Calu3 (cell line): ENCODE measurements at places on chromosomes 6 and 20. TPM values are rescaled to one million over a fixed set of nuclear protein-coding genes. Genes with fewer than 3 reads are reported as not detected.
A peak's percentile ranks its signal among the peaks of the same experiment; 100 is the strongest.

GRCh38 chr6:5108536-5109150 lies 23.5 kb downstream of the PPP1R3G start:
- no peak for DNase-seq

GRCh38 chr6:97842521-97842920 lies 559.5 kb upstream of the MMS22L start:
- DNase-seq = no peak

DNA sequence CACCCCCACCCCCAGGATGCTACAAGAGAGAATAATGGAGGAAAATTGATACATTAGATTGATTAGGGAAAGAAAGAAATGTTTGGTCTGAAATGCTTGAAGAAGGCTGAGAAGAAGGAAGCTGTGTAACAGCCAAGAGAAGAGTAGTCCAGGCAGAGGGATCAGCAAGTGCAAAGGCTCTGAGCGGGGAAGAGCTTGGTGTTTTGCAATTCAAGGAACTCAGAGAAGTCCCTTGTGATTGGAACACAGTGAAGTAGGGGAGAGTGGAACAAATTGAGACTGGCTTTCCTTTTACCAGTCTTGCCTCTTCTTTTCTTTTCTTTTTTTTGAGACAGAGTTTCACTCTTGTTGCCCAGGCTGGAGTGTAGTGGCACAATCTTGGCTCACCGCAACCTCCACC lies 76.6 kb upstream of the CHD6 start:
- no peak for DNase-seq

CDSN gene
- total RNA-seq = 0.35 and 0.42 TPM in 2 replicates

- DNase-seq = no peak
Measured at GRCh38 chr6:83847179-83847578, 6.0 kb upstream of the RIPPLY2 start.

GRCh38 chr6:19454001-19454720 lies 383.0 kb upstream of the ID4 start:
- DNase-seq = no peak

- peak; percentile 29 for DNase-seq
Measured at GRCh38 chr6:79600812-79601609, 30.1 kb upstream of the SH3BGRL2 start.

DNA sequence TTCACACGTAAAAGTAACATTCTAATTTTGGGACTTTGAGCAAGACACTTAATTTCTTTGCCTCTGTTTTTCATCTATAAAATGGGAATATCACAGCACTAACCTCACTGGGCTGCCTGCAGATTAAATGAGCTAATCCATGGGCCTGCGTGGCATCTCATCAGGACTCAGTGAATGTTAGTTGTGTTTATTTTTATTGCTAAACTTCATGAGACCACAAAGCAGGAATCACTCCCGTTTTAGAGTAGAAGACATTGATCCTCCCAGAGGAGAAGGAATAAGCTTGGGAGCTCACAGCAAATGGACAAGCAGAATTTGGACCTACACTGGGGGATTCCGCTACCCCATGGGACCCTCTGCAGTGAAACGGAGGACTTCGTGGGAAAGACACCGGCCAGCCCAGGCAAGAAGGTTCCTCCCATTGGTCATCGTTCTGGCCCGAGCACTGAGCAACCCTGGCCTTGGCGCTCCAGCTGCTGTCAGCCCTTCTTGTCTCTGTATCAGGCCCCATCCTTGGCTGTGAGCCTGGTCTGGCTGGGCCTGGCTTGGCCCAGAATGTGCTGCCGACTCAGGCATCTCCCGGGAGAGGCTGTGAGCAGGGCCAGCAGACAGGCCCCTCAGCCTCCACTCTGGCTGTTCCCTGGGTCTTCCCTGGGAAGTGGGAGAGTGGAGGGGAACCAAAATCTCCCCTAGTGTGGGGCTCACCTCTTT lies 79.8 kb downstream of the NFATC2 start:
- DNase-seq = no peak

GRCh38 chr6:87407561-87407900 lies 241 bp upstream of the CFAP206 start:
- DNase-seq = peak; percentile 44

ARHGAP18 gene
- total RNA-seq = 64.5 and 65.6 TPM in 2 replicates

GRCh38 chr20:15065794-15066193 lies 728.4 kb upstream of the FLRT3 start:
- no peak for DNase-seq

GRCh38 chr20:33709398-33709797 lies 10.7 kb downstream of the PXMP4 start:
- DNase-seq = no peak

DNA sequence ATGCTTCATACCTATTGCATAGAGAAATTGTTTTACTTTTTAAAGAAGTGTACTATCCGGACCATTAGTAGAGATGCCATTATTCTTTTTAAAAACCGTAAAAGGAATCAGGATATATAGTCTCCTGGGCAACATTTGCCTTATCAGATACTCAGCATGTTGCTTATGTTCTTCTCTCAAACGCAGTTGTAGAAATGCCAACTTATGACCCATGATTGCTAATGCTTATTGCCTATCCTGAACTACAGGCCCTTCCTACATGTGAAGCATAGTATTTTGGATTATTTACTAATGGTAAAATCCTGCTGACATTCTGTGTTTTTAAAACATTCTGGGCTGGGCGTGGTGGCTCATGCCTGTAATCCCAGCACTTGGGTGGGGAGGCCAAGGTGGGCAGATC lies 99.5 kb downstream of the FOXO3 start:
- no peak for DNase-seq

DNA sequence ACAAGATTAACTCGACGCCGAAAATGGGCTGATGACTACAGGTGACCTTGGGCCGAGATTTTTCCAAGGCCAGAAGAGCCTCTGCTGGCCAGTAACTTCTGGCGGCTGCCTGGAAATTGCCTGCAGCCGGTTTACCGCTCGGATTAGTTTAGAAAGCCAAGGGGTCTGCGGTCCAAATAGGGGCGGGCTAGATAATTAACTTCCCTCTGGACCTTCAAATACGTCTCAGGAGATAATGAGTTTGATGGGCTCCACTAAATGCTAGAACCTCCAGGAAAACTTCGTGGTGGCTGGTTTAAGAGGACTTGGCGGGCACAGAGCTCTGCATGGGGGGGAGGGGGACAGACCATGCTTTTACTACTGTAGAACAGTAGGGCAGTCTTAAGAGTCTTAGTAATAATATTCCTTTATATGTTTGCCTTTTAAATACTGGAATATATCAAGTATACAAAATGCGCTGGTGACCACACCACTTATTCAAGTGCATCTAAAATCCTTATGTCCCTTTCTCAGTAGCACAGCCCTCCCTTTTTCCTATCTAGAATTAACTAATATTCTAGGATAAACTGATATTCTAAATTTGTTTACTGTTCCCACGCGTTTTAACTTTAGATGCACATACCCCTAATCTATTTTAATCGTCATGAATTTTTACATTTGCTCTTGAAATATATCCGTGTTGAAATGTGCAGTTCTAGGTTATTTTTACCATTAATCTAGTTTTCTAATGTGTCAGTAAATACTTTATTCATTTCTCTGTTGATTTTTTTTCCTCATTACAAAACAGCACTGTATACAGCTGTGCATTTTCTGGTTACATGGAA lies 107.5 kb upstream of the PRSS16 start:
- peak; percentile 53 for DNase-seq

DNA sequence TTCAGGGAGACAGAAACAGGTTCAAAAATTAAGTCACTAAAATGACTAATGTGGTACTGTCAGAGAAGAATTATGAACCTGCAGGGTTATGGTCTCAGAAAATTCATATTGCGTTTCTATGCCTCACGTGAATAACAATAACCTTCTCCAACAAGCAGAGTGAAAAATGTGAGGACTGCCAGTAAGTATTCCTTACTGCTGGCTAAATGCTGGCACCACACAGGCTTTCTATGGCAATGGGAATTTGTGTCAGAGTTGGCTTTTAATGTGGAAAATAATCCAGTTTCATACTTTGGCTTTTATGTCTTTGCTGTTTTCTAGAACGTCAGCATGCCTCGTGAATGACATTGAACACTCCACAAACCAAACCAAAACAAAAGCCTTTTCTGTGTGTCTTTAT lies 656.0 kb downstream of the KIF16B start:
- no peak for DNase-seq

RFX6 gene
- not detected in 2 replicates for total RNA-seq

GRCh38 chr6:30135757-30136156 lies at the start of gene TRIM40:
Gene TRIM40 (plus strand): TSS chr6:30136140. CDS start chr6:30137037, 897 bp downstream.
- peak; percentile 53 for DNase-seq

DNA sequence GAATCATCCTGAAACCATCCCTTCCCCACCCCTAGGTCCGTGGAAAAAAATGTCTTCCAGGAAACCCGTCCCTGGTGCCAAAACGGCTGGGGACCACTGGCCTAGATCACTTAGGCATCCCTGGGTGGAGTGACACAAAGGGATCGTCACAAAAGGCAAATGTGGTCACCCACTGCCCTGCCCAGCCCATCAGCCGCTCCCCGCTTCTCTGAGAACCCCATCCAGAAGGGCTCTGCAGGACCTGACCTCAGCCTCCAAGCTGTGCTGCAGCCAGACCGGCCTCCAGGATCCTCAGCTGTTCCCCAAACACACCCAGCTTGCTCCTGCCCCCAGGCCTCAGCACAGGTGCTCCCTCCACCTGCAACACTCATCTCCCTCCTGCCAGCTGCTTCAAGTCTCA lies 61.6 kb downstream of the PREX1 start:
- no peak for DNase-seq

- DNase-seq = no peak
Measured at GRCh38 chr20:1010659-1011058, 8.5 kb upstream of the RSPO4 start.

GRCh38 chr20:46406986-46407670 lies 713 bp upstream of the ELMO2 start:
- DNase-seq = peak; percentile 70
